GM12878 (cell line): ENCODE measurements at places on chromosomes 1 and 21.
A peak's percentile ranks its signal among the peaks of the same experiment; 100 is the strongest.

- H3K36me3 ChIP-seq: 0 out of 2 replicates have a peak, but pooled peaks cover 4% of the 10 kb centered on the region
- no peaks in the 10 kb centered on the region for H3K27me3 ChIP-seq
- H3K4me3 ChIP-seq: peak overlapping the region; percentile 69
- peak overlapping the region; percentile 57; the same call in 1 of the 2 replicates for H3K27ac ChIP-seq
- DNase-seq: no peak
Observed at GRCh38 chr1:201153474-201154388, 543 bp downstream of the TMEM9 start.

DNA sequence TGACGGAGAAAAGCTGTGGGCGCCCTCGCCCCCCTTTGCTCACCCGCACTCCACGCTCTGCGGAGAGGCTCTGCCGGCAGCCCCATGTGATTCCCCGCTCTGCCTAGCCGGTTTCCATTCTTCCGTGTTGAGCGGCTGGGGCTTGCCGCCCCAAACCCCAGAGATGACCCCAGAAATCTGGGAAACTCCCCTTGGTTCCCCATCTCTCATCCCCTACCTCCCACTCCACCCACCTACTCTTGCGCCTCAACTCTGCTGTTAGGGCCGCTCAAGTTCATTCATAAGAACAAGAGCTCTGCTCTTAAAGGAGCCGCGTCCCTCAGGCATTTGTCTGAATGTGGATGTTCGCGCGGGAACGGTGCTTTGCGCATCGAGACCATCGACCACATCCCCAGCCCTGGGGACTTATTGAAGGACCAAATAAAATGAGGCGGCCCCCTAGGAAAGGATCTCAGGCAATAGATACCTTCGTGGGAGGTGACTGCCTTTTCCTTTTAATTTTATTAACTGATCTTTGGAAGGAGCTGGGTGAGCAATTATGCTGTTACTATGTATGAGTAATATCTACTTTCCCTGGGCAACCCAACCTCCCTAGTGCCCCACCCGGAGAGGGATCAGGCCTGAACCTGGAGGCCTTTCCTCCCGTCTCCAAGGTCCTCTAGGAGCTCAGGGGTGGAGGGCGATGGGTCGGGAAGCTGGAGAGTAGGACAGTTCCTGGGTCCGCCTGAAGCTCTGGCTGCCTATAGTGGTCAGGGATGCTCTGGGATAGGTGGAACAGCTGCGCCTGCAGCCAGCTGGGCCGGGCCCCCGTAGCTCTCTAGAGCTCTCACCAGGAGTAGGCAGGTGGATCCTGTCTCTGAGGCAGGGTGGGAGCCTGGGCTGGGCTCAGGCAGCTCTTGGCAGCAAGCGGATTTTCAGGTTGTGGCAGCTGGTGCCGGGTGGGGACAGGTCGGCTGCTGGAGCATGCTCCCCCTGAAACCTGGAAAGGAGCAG is 898 bp downstream of the MFSD2A start:
- H3K27ac ChIP-seq: peak overlapping the region; percentile 74
- peaks cover 3% of the 10 kb centered on the region; the same call in 1 of the 2 replicates for H3K36me3 ChIP-seq
- peaks cover 22% of the 10 kb centered on the region for H3K4me1 ChIP-seq
- H3K27me3 ChIP-seq: no peaks in the 10 kb centered on the region

DNA sequence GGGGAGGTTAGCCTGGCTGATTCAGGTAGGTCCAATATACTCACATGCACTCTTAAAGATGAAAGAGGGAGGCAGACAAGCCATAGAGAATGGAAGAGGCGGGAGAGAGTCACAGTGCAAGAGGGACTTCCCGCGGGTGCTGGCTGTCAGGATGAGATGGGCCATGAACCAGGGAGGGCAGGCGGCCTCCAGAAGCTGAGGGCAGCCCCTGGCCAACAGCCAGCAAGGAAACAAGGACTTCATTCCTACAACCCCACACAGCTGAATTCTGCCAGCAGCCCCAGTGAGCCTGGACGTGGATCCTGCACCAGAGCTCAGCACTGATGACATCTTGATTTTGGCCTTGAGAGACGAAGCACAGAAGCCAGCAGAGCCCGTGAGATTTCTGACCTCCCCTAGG is 15.1 kb upstream of the B3GALT5 start:
- H3K4me1 ChIP-seq: no peaks in the 10 kb centered on the region
- no peak for DNase-seq
- no peaks in the 10 kb centered on the region for H3K36me3 ChIP-seq
- no peaks in the 10 kb centered on the region for H3K27me3 ChIP-seq

GRCh38 chr21:38804030-38804788 is 1.5 kb upstream of the ETS2 start:
- H3K27ac ChIP-seq: no peak overlapping the region
- no peak for DNase-seq
- no peaks in the 10 kb centered on the region; the same call in 1 of the 2 replicates for H3K27me3 ChIP-seq
- H3K36me3 ChIP-seq: no peaks in the 10 kb centered on the region

GRCh38 chr1:44903011-44903680 is 60.1 kb upstream of the PTCH2 start:
- no peak overlapping the region for H3K27ac ChIP-seq
- no peaks in the 10 kb centered on the region for H3K4me1 ChIP-seq
- H3K36me3 ChIP-seq: no peaks in the 10 kb centered on the region
- no peaks in the 10 kb centered on the region for H3K27me3 ChIP-seq
- H3K4me3 ChIP-seq: no peak overlapping the region

DNA sequence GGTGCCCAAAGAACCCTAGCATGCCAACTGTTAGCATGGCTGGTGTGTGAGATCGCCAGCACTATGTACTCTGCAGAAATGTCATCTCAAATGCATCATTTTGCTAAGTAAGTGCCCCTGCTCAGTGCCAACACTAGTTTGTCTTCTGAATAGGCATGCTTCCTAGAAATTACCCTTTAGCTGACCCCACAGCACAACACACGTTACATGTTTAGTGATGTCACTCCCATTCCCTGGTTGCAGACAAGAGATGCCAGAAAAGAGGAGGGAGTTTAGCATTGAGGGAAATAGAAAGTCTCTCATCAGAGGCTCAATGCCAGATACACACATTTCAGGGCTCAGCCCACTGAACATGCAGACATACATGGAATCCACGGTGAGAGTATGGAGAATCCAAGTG is 9.3 kb upstream of the ST6GALNAC3 start:
- H3K27ac ChIP-seq: no peak overlapping the region
- no peak for DNase-seq
- no peaks in the 10 kb centered on the region for H3K4me1 ChIP-seq
- H3K4me3 ChIP-seq: no peak overlapping the region

GRCh38 chr1:180415236-180415848 is 87.0 kb downstream of the ACBD6 start:
- no peaks in the 10 kb centered on the region for H3K27me3 ChIP-seq
- H3K36me3 ChIP-seq: no peaks in the 10 kb centered on the region
- DNase-seq: no peak
- H3K27ac ChIP-seq: no peak overlapping the region
- no peak overlapping the region for H3K4me3 ChIP-seq

DNA sequence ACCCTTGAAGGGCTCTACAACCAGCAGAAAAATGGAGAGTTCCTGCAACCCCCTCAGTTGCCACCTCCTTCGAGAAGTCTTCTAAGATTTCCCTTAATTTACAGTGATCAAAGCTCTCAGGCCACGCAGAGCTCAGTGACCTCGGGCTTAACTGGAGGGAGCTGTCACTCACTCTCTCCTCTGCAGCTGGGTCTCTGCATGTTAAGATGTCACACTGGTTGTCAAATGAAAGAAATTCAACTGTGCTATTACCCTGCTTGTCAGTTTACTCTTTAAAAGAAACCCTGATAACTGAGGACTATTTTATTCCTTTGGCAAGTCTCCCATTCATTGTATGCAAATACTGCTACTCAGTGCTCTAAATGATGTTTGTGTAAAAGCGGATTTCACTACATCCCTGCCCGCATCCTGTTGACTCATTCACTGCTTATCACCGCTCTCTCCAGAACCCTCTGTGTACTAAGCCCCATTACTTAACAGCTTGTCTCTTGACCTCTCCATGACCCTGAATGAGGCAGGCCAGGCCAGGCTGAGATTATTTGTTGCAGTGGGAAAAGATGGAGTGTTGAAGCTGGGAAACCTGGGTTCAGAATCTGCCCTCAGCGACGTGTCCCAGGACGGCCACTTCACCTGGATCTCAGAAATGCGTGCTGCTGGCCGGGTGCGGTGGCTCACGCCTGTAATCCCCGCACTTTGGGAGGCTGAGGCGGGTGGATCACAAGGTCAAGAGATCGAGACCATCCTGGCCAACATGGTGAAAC is 13.7 kb downstream of the DHRS3 start:
- no peaks in the 10 kb centered on the region for H3K36me3 ChIP-seq
- no peaks in the 10 kb centered on the region for H3K27me3 ChIP-seq
- no peak overlapping the region for H3K27ac ChIP-seq
- no peak overlapping the region for H3K4me3 ChIP-seq
- H3K4me1 ChIP-seq: no peaks in the 10 kb centered on the region

DNA sequence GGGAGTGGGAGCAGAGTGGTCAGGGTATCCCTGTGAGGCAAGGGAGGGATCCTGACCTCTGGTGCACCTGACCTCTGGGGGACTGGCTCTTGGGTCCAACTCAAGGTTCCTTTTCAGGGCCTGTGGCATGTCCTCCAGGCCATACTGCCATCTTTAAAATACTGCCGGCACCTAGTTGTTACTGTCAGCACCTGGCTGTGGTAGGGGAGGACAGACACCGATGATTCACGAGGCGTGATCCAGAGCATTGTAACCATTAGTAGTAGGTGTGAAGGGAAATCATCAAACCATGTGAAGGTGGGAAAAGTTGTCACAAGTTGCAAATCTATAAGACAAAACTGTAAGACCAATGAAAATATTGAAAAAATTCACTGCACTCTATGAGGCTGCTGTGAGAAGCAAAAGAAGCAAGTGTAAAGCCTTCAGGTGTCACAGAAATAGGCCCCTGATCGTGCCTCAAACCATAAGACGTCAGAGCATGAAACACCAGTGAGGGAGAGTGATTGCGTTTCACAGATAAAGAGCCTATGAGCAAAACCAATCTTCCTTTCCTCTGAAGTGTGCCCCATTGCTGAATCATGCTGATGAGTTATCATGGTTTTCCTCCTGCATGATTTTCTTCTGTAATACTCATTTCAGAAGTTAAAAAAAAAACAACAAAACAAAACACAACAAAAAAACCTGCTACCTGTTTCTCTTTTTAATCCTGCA is 55.3 kb downstream of the CDC7 start:
- H3K27me3 ChIP-seq: no peaks in the 10 kb centered on the region
- H3K27ac ChIP-seq: no peak overlapping the region
- no peak overlapping the region for H3K4me3 ChIP-seq
- DNase-seq: no peak

GRCh38 chr1:10724052-10724494 is 72.4 kb downstream of the CASZ1 start:
- H3K27ac ChIP-seq: no peak overlapping the region
- no peak for DNase-seq
- no peak overlapping the region for H3K4me3 ChIP-seq
- H3K36me3 ChIP-seq: no peaks in the 10 kb centered on the region

GRCh38 chr1:175733722-175734121 is 9.7 kb downstream of the TNR start:
- H3K36me3 ChIP-seq: no peaks in the 10 kb centered on the region
- H3K27me3 ChIP-seq: peaks cover 3% of the 10 kb centered on the region; the same call in 1 of the 2 replicates
- no peaks in the 10 kb centered on the region for H3K4me1 ChIP-seq
- no peak for DNase-seq
- no peak overlapping the region for H3K4me3 ChIP-seq

DNA sequence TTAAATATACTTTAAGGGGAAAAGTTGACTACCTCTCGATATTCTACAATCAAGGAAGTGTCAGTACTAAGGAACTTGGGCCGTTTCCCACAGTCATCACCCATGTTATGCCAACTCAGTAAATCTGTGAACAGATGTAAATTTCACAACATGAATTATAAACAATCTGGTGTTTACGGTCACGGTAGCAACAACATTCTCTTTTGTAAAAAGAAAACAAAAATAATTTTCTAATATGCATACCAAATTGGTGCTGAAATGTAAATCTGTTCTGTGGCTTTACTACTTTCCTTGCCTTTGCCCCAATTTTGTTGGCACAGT is 1.2 kb downstream of the SH3GLB1 start:
- peak overlapping the region; percentile 93 for H3K4me3 ChIP-seq
- H3K36me3 ChIP-seq: no peaks in the 10 kb centered on the region
- H3K27me3 ChIP-seq: no peaks in the 10 kb centered on the region
- H3K27ac ChIP-seq: peak overlapping the region; percentile 94
- DNase-seq: no peak

GRCh38 chr1:22676916-22677583 is 24.0 kb downstream of the C1QB start:
- no peak overlapping the region for H3K27ac ChIP-seq
- no peak overlapping the region for H3K4me3 ChIP-seq
- no peak for DNase-seq
- no peaks in the 10 kb centered on the region for H3K36me3 ChIP-seq
- no peaks in the 10 kb centered on the region for H3K27me3 ChIP-seq
- H3K4me1 ChIP-seq: no peaks in the 10 kb centered on the region

GRCh38 chr1:20343149-20343937 is 52.7 kb downstream of the VWA5B1 start:
- no peak for DNase-seq
- H3K27ac ChIP-seq: no peak overlapping the region
- H3K36me3 ChIP-seq: no peaks in the 10 kb centered on the region
- no peaks in the 10 kb centered on the region for H3K4me1 ChIP-seq
- no peak overlapping the region for H3K4me3 ChIP-seq

- H3K36me3 ChIP-seq: peaks cover 9% of the 10 kb centered on the region; the same call in 1 of the 2 replicates
- H3K27ac ChIP-seq: no peak overlapping the region
- H3K27me3 ChIP-seq: no peaks in the 10 kb centered on the region
- DNase-seq: no peak
Observed at GRCh38 chr1:27666791-27667254, 5.2 kb downstream of the IFI6 start.

DNA sequence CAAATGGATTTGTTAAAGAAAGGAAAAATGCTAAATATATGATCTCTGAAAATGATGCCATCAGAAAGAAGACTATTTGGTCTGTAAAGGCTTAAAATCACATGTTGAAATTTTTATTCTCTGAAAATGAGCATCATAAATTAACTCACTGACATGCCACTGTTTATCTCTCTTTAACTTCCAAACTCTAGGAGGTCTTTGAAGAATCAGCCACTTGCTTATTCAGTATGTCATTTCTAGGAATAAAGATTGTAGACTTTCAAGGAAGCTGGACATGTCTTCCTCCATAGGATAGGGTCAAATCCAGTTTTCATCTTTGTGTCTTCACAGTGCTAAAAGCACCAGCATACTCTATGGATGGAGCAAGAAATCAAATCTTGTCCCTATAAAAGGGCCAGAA is 147.6 kb downstream of the FMN2 start:
- H3K4me3 ChIP-seq: no peak overlapping the region
- H3K36me3 ChIP-seq: no peaks in the 10 kb centered on the region
- no peak for DNase-seq
- no peak overlapping the region for H3K27ac ChIP-seq
- H3K4me1 ChIP-seq: no peaks in the 10 kb centered on the region
- H3K27me3 ChIP-seq: no peaks in the 10 kb centered on the region

GRCh38 chr1:28775121-28775942 is 36.6 kb upstream of the OPRD1 start:
- H3K4me3 ChIP-seq: peak overlapping the region; percentile 7; the same call in 1 of the 2 replicates
- H3K27ac ChIP-seq: no peak overlapping the region
- no peaks in the 10 kb centered on the region for H3K4me1 ChIP-seq
- H3K36me3 ChIP-seq: peaks cover 13% of the 10 kb centered on the region
- DNase-seq: no peak

GRCh38 chr1:74485622-74486021 is 26.8 kb downstream of the LRRC53 start:
- no peak overlapping the region for H3K27ac ChIP-seq
- no peaks in the 10 kb centered on the region; the same call in 1 of the 2 replicates for H3K27me3 ChIP-seq
- H3K4me3 ChIP-seq: no peak overlapping the region
- H3K36me3 ChIP-seq: no peaks in the 10 kb centered on the region
- no peaks in the 10 kb centered on the region for H3K4me1 ChIP-seq
- DNase-seq: no peak

GRCh38 chr1:98049370-98050135 is 128.7 kb upstream of the DPYD start:
- no peak overlapping the region for H3K27ac ChIP-seq
- H3K36me3 ChIP-seq: no peaks in the 10 kb centered on the region
- H3K27me3 ChIP-seq: peaks cover 7% of the 10 kb centered on the region
- no peaks in the 10 kb centered on the region for H3K4me1 ChIP-seq
